ENCODE measurements at places on chromosomes 12 and 14.

DNA sequence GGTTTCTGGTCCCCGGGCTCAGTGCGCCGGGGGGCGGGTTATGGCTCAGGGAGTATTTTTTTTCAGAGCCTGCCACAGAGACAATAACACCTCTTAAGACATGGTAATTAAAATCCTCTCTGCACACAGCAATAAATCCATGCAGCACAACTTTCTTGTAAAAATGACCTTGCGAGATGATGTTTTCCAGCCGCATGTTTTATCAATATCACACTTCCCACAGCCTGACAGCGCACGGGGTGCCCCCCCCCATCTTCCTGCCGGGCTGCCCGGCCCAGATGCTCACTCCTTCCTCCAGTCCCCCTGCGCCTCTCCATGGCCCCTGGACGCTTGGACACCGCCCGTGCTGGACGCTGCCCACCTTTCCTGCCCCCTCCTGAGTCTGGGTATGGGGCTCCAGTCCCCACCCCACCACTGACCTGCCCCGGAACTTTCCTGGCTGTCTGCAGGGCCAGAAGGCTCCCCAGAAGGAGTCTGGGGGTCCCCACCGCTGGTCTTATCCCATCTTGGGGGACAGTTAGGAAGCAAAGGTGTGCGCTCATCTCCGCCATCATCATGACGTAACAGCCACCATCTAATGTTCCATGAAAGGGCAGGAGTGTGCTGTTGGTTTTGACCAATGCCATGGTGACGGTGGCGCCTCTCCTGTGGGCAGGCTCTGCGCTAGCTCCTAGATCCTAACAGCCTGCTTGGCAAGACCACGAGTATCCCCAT is 182.9 kb downstream of the KIF26A start:
- no peak for DNase-seq

GRCh38 chr14:95408731-95409476 is 89.2 kb upstream of the CLMN start:
- no peak for DNase-seq

DNA sequence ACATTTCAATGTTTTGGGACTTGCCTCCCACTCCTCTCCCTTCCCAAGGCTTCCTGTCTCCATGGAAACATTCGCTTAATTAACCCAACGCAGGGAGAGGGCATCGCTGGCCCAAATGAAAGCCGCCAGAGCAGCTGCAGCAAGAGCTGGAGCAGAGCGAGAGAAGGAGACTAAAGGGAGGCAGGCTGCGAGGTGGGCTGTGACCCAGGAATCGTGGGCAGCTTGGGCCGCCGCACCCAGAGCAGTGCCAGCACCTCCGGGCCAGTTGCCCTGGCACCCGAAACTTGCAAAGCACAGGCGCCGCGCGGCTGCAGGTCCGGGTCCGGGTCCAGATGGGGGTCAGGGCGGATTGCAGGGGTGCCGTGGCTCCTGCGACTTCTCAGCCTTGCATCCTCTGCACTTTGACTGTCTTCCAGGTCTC is 43.5 kb upstream of the PTPRQ start:
- no peak for DNase-seq

DNA sequence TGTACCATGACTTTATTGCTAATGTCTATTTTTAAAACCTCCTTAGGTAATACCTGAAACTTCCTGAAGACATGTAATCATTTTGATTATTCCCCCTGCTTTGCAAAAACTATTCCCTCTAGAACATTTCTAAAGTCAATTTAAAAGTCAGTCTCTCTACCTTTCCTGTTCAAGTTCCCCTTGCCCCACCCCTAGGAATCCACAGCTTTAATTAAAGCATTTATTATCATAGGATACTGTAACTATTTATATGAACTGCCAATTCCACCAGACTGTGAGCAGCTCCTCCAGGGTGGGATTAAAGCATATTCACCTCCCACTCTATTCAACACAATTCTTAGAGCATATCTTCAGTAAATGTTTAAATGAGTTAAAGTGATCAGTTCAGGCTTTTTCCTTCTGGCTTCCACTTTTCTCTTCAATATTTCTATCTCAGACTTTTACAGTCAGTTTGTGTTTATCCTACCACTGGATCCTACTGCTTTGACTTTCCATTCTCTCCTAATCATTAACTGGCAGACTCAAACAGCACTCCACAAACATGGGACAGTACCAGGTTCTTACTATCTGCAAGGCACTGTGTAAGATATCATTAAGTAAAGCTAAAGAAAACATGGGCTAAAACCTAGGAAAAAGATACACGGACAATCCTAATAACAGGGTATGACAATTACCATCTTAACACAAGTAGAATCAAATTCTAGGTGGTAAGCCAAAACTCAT is 39.1 kb downstream of the PTPN21 start:
- no peak for DNase-seq

DNA sequence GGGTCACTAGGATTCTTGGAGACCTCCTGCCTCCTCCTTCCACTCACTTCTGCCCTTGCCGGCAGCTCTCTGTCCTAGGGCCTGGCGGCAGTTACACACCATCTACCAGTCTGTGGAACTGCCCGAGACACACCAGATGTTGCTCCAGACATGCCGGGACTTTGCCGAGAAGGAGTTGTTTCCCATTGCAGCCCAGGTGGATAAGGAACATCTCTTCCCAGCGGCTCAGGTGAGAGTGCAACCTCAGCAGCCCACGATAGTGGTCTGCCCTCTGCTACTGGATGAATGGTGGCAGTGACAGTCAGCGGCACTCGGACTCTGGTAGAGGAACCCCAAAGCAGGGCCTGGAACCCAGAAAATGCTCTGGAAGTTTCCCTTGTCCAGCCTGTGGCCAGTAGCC is 1.3 kb downstream of the ACADS start:
- no peak for DNase-seq

DNA sequence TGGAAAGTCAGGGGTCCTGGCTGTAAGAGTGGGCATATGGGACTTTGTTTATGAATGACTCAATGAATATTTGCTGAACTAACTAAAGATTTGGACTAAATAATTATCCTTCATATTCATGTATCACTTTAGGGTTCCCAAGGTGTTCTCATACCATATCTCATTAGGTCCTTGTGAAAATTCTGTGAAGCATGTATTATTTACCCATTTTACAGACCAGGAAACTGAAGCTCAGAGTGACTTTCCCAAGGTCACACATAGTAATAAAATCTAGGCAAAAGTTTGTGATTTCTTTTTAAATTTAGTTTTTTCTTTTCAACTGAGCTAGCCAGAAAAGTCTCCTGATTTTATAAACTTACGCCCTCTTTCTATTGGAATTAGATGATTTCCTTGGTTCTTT is 9.4 kb downstream of the PDE1B start:
- DNase-seq, result no peak

GRCh38 chr14:104244221-104245011 is 106.0 kb downstream of the KIF26A start:
- DNase-seq, result no peak

- DNase-seq, result no peak
Observed at GRCh38 chr12:70763666-70764065, 126.4 kb upstream of the PTPRB start.

- no peak for DNase-seq
Observed at GRCh38 chr12:69410571-69410970, 51.0 kb downstream of the YEATS4 start.

DNA sequence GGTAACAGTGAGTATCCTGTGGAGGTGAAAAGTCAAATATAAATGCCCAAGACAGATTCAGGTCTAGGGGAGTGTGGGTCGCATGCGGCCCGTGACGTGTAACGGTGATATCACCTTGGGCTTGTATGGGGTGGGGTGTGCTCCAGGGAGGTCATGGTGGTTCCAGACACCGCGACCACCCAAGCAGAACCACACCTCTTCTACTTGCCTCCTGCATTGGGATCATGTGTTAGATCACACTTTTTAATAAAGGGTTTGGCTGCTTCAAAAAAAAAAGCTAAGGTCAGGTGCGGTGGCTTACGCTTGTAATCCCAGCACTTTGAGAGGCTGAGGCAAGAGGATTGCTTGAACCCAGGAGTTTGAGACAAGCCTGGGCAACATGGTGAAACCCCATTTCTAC is 4.5 kb downstream of the FBLN5 start:
- no peak for DNase-seq

DNA sequence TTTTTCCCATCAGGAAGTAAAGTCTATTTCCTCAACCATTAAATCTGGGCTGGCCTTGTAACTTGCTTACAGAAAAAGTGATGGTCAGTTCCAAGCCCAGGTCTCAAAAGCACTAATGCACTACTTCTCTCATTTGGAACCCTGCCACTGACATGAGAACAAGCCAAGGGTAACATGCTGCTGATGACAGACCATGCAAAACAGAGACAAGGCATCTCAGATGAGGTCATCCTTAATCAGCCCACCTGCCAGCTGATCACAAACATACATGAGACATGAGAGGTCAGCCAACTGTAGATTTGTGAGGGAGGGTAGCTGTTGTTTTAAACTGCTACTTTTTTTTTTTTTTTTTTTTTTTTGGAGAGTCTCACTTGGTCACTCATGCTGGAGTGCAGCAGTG is 16.2 kb downstream of the TWF1 start:
- no peak for DNase-seq

- no peak for DNase-seq
Observed at GRCh38 chr14:86196471-86196870, 666.5 kb downstream of the FLRT2 start.

DNA sequence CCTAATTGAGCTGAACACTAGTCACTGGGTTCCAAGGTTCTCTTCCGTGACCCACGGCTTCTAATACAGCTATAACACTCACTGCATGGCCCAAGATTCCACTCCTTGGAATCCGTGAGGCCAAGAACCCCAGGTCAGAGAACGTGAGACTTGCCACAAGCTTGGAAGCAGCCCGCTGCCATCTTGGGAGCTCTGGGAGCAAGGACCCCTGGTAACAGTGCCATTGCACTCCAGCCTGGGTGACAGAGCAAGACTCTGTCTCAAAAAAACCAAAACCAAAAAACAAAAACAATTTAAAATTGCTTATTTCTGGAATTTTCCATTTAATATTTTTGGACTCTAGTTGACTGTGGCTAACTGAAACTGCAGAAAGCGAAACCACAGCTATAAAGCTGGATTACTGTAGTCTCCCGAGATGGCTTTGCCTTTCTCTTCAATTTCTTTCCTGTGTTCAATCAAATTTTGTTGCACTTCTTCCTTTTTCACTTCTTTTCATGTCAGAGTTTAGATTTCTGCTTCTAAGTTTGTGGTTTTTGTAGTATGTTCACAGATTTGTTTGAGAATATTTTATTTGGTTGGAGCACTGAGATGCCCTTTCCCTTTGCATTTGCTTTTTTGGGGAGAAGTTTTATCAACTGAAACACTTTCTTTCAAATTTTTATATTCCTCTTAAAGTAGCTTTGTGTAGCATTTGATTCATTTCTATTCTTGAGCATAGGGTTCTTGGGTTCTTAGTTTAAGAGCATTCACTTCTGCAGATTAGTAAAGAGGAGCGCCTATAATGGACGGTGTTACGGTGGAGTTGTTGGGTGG is 44.6 kb downstream of the DDHD1 start:
- DNase-seq, result no peak

DNA sequence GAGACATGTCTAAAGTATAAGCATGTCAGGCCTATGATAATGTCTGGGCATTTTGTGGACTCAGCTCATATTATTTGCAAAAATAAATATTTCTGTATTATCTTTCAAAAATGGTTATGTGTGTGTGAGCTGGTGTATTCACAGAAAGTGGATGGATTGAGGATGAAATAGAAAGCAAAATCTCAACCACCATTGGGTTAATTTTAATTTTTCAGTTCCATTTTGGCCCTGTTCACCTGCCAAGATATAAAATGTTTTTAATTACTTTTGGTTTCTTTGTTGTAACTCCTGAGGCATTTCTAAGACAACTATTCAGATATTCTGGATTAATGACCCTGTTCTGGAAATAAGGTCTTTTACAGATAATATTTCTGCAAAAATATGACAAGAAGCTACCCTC is 232.7 kb upstream of the PPFIA2 start:
- no peak for DNase-seq

DNA sequence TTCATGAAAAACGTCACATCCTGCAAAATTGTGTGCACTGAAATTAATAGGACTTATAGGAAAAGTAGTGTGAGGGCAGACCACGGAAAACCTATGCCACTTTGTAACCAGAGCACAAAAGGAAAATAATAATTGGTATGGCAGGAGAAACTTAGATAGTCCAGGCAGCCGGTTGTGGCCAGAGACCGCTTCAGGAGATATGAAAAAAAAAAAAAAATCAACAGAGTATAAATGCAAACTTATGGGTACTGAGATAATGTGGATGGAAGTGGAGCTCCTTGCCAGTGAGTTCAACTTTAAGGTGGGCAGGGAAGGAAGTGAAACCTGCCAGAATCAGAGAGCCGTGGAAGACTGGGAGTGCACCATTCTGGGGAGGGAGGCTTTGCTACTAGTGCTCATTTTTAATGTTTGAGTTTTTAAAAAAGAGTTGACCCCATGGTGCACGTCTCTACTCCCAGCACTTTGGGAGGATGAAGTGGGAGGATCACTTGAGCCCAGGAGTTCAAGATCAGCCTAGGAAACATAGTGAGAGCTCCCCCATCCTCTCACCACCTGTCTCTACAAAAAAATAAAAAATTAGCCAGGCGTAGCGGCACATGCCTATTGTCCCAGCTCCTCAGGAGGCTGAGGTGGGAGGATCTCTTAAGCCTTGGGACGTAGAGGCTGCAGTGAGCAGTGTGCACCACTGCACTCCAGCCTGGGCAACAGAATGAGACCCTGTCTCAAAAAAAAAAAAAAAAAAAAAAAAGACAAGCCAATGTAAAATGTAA is 34.3 kb upstream of the METAP2 start:
- DNase-seq, result no peak

DNA sequence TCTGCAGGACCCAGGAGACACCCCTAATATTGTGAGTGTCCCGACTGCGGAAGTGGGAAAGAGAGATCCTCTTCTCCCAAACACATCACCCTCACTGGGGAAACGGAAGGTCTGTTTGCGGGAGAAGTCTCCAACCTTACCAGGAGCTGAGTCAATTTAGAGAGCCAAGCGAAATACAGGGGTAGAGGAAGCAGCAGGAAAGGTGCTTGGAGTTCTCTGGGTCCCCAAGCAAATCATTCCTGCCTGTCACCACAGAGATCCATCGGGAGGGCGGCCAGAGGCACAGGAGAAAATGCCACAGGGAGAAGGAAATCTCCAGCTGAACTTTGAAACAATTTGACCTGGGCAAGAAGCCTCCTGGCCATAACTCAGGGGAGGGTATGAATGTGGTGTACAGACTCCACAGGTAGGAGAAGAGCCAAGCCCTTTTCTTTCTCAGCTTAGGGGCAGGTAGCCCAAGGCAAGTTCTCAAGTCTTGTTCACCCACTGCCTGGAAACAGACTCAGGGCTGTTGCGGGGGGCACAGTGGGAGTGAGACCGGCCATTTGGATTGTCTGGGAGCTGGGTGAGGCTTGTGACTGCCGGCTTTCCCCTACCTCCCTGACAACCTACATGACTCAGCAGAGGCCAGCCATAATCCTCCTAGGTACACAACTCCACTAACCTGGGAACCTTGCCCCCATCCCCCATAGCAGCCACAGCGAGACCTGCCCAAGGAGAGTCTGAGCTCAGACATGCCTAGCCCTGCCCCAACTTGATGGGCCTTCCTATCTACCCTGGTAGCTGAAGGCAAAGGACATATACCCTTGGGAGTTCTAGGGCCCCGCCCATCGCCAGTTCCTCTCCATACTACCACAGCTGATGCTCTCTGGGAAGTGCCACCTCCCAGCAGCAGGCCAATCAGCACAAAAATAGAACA is 211.9 kb upstream of the ARHGAP5 start:
- no peak for DNase-seq

Measured in stimulated activated CD8-positive, alpha-beta memory T cell treated with anti-CD3 and anti-CD28 coated beads, Interleukin-4, amount 100 ng/mL, for 4 hours (primary cell).